ENCODE measurements at places on chromosomes 1 and 21. TPM values are rescaled to one million over a fixed set of nuclear protein-coding genes. Genes with fewer than 3 reads are reported as not detected.

ITGB2 gene
- total RNA-seq: 404 TPM

TEX38 gene
- not detected for total RNA-seq

F5 gene
- 7.2 TPM for total RNA-seq

EFHD2 gene
- 107 TPM for total RNA-seq

HMCN1 gene
- total RNA-seq: 91.0 TPM

DNA sequence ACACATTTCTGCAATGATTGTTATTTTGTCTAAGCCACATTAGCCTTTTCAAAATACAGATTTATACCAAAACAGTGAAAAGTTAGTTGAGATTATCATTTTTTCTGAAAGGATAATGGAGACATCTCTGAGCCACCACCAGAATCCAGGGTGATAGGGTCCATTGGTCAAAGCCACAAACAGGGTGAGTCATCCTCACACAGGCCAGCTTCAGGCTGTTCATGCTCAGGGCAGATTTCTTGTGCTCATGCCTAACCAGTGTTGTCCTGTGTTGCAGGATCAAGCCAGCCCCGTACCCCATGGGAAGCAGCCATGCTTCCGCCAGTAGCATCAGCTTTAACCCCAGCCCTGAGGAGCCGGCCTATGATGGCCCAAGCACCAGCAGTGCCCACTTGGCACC lies 13.4 kb downstream of the ELOA start:
- no peak for DNase-seq
- H3K4me1 ChIP-seq: no peaks in the 10 kb centered on the region
- no peak overlapping the region for H3K4me3 ChIP-seq
- H3K27me3 ChIP-seq: no peaks in the 10 kb centered on the region
- H3K36me3 ChIP-seq: peaks cover 100% of the 10 kb centered on the region
- H3K27ac ChIP-seq: no peak overlapping the region

DNA sequence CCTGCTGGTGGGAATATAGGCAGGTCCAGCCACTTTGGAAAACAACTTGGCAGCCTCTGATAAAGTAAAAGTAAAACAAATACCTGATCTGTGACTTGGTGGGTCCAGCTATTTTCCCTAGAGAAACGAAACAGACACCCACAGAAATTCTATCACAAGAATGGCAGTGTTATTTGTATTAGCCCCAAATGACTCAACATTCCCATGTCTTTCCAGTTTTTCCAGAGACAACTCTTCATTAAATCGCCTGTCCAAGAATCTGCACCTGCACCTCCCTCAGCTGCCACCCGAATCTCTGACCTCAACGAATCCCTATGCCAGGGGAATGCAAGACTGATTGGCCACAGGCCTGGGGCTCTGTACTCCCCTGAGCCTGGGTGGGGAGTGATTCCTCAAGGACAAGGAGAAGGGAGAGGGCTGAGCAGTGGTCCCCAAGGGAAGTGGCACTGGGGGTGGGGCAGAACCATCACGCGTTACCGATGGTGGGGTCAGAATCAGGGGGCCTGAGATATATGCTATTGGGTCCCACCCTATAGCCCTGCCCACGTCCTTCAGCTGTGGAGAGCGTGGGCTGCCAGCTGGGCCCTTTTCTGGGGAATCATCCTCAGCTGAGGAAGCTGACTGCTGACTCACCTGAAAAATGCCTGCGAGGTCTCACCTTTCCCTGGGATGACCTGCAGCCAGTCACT lies 553.0 kb downstream of the PTPRU start:
- H3K4me1 ChIP-seq: no peaks in the 10 kb centered on the region
- no peak for DNase-seq

- H3K27me3 ChIP-seq: no peaks in the 10 kb centered on the region
- H3K4me1 ChIP-seq: no peaks in the 10 kb centered on the region
- no peak for DNase-seq
- no peak overlapping the region for H3K4me3 ChIP-seq
- H3K27ac ChIP-seq: no peak overlapping the region
Observed at GRCh38 chr1:91674107-91674506, 173.5 kb downstream of the CDC7 start.

Data from left lung (tissue), 14 donors.